AG09309 (cell line): ENCODE measurements at places on chromosomes 1 and 21.

GRCh38 chr1:239244084-239244483 is 142.3 kb upstream of the CHRM3 start:
- DNase-seq: no peak

DNA sequence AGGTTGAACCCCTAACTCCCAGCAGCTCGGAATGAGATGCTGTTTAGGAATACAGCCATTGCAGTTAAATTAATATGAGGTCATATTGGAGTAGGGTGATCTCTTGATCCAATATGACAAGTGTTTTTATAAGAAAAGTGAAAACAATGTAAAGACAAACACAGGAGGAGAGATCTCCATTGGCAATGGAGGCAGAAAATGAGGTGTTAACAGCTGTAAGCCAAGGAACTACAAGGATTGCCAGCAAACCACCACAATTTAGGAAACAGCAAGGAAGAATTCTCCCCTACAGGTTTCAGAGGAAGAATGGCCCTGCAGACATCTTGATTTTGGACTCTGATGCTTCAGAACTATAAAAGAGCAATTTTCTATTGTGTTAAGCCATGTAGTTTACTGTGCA is 774.3 kb downstream of the MRPL39 start:
- DNase-seq: no peak

DNA sequence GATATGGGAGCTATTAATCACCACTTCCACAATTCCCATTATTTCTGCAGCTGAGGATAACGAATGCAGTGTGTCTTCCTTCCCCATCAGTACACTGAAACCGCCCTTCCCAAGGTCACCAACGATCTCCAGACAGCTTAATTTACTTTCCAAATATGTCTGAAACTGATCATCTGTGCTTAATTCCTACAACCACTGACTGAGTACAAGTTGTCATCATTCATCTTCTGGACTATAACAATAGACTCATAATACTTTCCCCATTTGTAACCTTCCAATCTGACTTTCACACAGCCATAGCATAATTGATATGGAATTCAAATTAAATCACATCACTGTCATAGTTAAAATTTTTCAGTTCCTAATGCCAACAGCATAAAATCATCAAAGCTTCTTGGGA is 17.4 kb downstream of the DNM3 start:
- no peak for DNase-seq

DNA sequence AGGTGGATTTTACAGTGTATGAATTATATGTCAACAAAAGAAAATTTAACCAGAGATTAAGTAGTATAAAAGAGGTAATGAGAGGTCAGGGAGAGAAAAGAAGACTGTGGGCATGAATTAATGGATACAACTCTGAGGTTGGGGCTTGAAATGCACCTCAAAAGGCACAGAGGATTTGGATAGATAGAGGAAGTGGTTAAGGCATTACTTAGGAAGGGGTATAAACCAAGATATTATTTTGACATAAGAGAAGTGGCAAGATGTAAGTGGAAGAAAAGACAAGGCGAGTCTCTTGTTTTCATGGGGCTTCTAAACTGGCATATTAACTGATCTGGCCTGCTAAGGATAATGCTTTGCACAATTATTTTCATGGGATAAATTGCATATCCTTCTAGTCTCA is 34.1 kb downstream of the RAP1A start:
- DNase-seq: no peak

DNA sequence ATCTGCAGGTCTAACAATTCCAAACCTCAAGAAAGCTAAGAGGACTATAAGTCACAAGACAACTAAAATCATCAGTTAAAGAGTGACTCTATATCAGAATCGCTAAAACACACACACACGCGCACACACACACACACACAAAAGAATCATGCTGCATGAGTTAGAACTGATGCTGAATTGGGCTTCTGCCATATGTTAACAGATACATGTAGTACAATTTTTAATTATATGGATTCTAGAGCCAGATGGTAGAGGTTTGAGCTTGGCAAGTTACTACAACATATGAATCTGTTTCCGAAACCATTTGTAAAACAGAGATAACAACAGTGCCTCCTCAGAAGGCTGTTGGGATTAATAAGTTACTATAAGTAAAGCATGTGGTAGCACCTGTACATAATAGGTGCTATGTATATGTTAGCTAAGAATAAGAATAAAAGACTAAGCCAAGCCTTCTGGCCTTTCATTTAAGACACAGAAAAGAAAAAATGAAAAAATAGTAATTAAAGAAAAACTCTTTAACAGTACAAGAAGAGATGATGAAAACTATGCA is 17.9 kb downstream of the EPRS1 start:
- no peak for DNase-seq

- DNase-seq: no peak
Observed at GRCh38 chr21:46125846-46126301, 28.0 kb downstream of the COL6A2 start.

DNA sequence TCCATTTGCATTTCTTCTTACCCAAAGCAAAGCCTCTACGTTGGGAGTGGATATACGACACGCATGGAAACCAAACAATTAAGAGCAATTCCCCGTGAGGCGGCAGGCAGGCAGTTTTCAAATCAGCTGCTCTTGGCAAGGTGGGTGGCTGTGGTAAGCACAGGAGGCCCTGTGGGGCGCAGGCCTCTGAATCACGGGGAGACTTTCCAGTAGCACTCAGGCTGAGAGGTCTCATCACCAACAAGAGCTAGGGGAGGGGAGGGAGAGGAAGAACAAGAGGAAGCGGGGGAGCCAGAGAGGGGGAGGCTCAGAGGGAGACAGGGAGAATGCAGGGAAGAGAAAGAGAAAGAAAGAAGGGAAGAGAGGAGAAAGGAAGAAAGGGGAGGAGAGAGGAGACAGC is 56.4 kb downstream of the MT1HL1 start:
- DNase-seq: no peak

GRCh38 chr1:154886281-154887015 is 16.4 kb upstream of the KCNN3 start:
- DNase-seq: no peak

DNA sequence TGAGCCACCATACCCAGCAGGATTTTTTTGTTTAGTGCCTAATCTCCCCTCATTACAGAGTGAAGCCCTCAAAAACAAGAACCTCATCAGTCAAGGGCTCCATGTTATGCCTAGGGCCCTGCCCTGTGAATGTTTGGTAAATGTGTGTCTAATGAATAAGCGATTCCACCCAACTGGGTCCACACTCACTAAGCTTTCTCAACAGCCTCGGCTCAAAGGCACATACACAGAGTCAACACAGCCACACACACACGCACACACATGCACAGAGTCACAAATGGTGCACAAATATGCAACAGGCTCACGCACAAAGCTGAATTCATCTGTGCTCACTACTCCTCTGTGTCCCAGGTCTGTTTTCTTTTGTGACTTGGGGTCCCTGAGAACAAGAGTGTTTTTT is 11.7 kb upstream of the SYNC start:
- DNase-seq: no peak

DNA sequence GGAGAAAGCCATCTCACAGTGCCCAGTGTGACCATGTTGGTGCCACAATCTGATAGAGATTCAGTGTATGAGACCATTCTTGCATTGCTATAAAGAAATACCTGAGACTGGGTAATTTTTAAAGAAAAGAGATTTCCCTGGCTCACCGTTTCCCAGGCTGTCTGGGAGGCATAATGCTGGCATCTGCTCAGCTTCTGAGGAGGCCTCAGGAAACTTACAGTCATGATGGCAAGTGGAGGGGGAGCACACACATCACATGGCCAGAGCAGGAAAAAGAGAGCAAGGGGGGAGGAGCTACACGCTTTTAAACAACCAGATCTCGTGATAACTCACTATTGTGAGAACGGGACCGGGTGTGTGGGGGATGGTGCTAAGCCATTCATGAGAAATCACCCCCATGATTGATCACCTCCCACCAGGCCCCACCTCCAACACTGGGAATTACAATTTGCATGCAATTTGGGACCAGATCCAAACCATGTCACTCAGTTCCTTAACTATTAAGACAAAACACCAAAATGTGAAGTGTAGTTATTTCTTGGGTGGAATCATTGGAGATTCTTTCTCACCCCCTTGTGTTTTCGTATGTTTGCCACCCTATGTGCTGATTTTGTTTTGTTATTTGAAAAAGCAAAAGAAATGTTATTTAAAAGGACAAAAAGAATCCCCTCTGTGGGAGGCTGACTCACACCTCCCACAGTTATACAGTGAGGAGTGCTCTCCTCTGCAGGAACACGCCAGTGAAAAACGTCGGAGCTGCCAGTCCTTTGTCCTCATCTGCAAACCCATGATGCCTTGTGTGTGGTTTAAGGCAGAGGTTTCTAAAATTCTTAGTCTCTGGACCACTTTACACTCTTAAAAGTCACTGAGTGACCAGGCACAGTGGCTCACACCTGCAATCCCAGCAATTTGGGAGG is 46.9 kb upstream of the IFNLR1 start:
- DNase-seq: no peak

GRCh38 chr1:244962130-244962529 is 97.8 kb upstream of the HNRNPU start:
- no peak for DNase-seq

GRCh38 chr1:170174395-170174794 is 28.6 kb downstream of the NTMT2 start:
- DNase-seq: no peak

GRCh38 chr1:67771749-67772148 is 61.5 kb downstream of the GNG12 start:
- DNase-seq: no peak

GRCh38 chr1:184911103-184911745 is 63.1 kb downstream of the NIBAN1 start:
- no peak for DNase-seq

- DNase-seq: no peak
Observed at GRCh38 chr1:184419350-184420161, 32.7 kb downstream of the C1orf21 start.

- DNase-seq: no peak
Observed at GRCh38 chr1:15684468-15685291, 560 bp downstream of the PLEKHM2 start.

DNA sequence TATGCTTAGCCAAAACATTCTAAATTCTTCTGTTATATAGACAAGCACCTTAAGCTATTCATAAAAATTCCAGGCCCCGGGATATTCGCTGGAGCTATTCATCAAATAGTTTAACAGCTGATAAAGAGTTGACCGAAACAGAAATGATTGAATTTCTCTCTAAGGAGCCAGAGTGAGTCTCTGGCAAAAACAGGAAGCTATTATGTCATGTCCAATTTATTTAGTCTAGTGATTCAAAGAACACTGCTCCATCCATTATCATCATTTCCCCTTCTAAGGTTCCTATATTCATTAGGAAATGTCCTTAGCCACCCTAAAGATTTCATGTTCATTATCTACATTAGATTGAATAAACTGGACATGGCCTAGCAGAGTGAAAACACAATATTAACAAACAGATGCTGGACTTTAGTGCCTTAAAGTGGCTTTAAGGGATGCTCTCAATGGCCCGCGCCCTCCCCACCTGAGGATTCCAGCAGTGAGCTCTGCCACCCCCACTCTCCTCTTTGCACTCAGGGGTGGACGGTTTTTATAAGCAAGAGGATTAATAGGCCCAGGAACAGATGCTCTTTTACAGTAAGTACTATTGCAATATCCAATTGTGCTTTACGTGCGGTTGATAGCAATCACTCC is 122.1 kb upstream of the RGS1 start:
- DNase-seq: no peak

DNA sequence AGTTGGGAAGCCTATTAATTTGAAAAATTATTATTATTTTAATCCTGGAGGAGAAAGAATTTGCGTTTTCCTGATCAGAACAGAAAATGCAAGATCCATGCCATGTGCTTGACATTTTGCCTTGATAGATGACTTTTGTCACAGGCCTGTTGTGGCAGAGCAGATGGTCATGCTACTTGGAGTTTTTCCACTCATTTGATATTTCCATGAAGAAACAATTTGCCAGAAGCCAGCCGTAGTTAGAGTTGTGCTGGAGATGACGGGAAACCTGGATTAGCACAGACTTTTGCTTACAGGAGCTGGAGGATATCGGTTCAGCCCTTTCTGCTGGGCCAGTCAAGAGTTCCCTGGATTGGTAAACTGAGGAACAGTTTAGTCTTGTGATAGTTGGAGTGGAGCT is 3.2 kb downstream of the RCAN3 start:
- DNase-seq: no peak

- peak; percentile 67 for DNase-seq
Observed at GRCh38 chr1:147273409-147274336, 31.2 kb downstream of the CHD1L start.

DNA sequence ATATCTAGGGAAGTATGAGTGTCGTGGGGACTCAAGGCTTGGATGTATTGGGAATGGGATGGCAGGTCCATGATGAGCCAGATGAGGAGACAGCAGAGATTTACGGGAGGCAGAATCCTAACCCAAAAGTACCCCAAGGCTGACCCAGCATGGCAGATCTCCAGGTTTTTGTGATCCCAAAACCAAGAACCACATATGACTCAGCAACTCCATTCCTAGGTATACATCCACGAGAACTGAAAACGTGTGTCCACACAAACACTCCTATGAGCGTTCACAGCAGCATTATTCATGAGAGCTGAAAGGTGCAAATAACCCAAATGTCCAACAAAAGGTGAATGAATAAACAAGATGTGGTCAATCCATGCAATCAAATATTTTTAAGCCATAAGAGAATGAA is 201.5 kb downstream of the KAZN start:
- DNase-seq: no peak

GRCh38 chr1:180187626-180188025 is 33.0 kb downstream of the QSOX1 start:
- no peak for DNase-seq

- DNase-seq: no peak
Observed at GRCh38 chr1:22364764-22365163, 86.9 kb upstream of the ZBTB40 start.

DNA sequence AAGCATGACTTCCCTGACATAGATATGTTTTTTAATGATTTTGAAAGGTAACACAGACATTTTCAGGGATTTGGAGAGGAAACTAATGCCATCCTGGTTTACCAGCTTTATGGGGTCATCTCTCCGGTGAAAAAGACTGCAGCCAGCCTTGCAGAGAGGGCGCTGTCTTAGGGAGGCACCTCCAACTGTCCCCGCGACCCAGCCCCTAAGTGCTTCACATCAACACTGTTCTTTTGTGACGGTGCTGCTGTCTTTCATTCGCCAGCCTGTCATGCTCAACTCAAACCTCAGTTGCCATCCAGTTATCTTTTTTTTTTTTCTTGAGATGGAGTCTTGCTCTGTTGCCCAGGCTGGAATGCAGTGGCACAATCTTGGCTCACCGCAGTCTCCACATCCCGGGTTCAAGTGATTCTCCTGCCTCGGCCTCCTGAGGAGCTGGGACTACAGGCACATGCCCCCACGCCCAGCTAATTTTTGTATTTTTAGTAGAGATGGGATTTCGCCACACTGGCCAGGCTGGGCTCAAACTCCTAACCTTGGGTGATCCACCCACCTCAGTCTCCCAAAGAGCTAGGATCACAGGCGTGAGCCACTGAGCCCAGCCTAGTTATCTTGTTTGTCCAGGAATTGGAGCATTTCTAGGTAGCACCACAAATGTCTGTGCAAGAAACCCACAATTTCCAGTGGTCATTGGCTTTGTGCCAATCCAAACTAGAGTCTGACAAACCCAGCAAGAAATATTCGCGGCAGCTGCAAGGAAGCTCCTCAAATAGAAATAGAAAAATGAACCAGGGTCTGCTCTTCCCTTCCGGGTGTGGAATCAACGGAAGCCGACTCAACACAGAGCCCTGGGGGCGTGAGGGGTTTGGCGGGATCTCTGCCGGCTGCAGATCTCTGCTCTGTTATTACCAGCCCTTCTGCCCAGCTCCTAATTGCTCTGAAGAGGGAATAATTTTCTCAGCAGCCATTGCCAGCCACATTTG is 24.2 kb downstream of the PDE9A start:
- no peak for DNase-seq

GRCh38 chr1:119687434-119688079 is 24.2 kb upstream of the PHGDH start:
- DNase-seq: no peak
